AG08395 (cell line): ENCODE measurements at places on chromosomes 7 and 10.

GRCh38 chr10:100693821-100694220 is 51.6 kb upstream of the PAX2 start:
- DNase-seq: no peak

GRCh38 chr7:22997871-22998518 is 15.9 kb downstream of the HYCC1 start:
- DNase-seq: no peak

- no peak for DNase-seq
Observed at GRCh38 chr10:86943316-86944030, 13.9 kb downstream of the MMRN2 start.

- no peak for DNase-seq
Observed at GRCh38 chr7:25854059-25854458, 297.9 kb upstream of the NFE2L3 start.

- DNase-seq: no peak
Observed at GRCh38 chr10:43903451-43903850, 254.8 kb upstream of the ZNF32 start.
